Large intestine (tissue), 12 donors: ENCODE measurements at places on chromosomes 1 and 21.

DNA sequence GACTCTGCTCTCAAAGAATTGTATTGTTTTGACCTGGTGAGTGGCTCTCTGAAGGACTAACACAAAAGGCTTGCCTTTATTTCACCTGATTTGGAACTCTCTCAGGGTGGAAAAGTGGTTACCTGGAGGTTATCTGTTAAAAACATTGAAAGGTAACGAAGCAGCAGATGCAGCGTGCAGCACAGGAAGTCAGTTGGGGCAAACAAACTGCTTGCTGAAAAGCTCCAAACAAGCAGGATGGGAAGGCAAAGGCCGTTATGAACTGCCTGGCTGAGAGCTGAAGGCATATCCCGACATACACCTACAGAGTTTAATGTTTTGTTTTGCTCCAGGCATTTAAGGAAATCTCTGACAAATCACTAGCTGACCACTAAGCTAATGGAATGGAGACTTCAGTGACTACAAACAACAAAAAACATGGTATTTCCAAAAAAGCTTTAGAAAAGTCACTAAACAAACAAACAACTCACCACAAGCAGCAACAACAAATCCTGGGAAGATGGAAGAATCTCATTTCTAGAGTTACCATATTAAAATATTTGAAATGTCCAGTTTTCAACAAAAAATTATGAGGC, 44.3 kb upstream of the BATF3 start:
- no peaks in the 10 kb centered on the region for H3K27me3 ChIP-seq
- H3K4me1 ChIP-seq: no peaks in the 10 kb centered on the region
- peaks cover 2% of the 10 kb centered on the region for H3K36me3 ChIP-seq
- no peak for DNase-seq

GRCh38 chr1:86704458-86704971, at the start of gene SH3GLB1:
Gene SH3GLB1 (plus strand): TSS chr1:86704576. CDS start chr1:86704900, 324 bp downstream.
- H3K4me1 ChIP-seq: peaks cover 2% of the 10 kb centered on the region
- H3K27me3 ChIP-seq: no peaks in the 10 kb centered on the region
- DNase-seq: peak; percentile 95
- no peaks in the 10 kb centered on the region for H3K36me3 ChIP-seq
- H3K4me3 ChIP-seq: peak within 1 kb of the TSS; percentile 66

- DNase-seq: peak; percentile 69
- peaks cover 24% of the 10 kb centered on the region for H3K4me1 ChIP-seq
- H3K27me3 ChIP-seq: no peaks in the 10 kb centered on the region
- H3K4me3 ChIP-seq: no peak overlapping the region
Measured at GRCh38 chr1:160911441-160911840, 26.5 kb upstream of the ITLN1 start.

DNA sequence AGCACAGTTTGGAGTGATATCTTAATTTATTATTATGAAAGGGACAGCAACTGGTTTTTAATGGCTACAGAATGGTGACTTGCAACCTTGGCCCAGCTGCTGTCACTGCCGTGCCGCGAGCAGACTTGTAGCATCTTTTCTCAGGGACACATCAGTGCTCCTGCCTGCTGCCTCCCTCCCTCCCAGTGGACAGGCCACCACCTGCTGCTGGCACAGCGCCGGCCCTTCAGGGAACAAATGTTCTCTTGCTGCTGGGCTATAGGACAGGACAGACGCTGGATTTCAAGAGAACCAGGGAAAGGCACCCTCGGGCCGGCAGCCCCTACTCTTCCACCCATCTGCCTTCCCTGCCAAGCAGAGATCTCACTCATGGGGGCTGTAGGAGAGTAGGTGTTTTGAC, 413.8 kb upstream of the NFIA start:
- H3K27me3 ChIP-seq: peaks cover 3% of the 10 kb centered on the region
- H3K4me1 ChIP-seq: no peaks in the 10 kb centered on the region
- H3K4me3 ChIP-seq: no peak overlapping the region
- DNase-seq: no peak

GRCh38 chr1:232244426-232244825, 385.5 kb downstream of the SIPA1L2 start:
- peaks cover 3% of the 10 kb centered on the region for H3K4me1 ChIP-seq
- H3K27ac ChIP-seq: no peak overlapping the region
- no peak for DNase-seq
- no peak overlapping the region for H3K4me3 ChIP-seq
- peaks cover 7% of the 10 kb centered on the region for H3K27me3 ChIP-seq

DNA sequence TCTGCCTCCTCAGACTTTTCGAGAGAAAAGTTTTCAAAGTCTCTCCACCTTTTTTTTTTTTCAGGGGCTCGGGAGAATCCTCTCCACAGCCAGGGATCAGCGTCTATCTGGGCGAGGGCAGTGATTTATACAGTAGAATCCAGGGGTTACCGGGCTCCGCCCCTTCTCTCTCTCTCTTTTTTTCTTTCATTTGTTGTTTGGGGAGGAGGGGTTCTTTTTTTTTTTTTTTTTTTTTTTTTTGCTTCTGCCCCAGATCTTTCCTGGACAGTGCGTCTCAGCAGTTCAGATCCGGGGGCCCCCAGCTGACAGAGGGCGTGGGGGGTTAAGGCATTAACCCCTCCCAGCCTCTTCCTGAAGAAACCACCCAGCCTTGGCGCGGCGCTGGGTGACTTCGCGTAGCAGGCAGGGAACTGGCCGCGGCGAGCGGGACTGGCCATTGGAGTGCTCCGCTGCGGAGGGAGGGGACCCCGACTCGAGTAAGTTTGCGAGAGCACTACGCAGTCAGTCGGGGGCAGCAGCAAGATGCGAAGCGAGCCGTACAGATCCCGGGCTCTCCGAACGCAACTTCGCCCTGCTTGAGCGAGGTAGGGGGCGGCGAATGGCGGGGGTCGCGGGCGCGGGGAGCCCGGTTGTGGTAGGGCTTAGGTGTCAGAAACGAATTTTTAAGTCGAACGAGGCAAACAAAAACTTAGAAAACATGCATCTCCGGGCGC, at the start of gene S1PR1:
TSS of gene S1PR1 (plus strand) at position 504 of the 713 bp plus-strand sequence. CDS start 1,966 bp downstream, outside the sequence.
- H3K4me1 ChIP-seq: peaks cover 15% of the 10 kb centered on the region
- peak within 1 kb of the TSS; percentile 67 for H3K4me3 ChIP-seq
- peaks cover 32% of the 10 kb centered on the region for H3K27me3 ChIP-seq
- H3K36me3 ChIP-seq: peaks cover 11% of the 10 kb centered on the region
- peak; percentile 64 for DNase-seq

GRCh38 chr1:866095-866494, 57.6 kb upstream of the SAMD11 start:
- no peak overlapping the region for H3K27ac ChIP-seq
- no peak overlapping the region for H3K4me3 ChIP-seq
- H3K36me3 ChIP-seq: no peaks in the 10 kb centered on the region
- no peak for DNase-seq

DNA sequence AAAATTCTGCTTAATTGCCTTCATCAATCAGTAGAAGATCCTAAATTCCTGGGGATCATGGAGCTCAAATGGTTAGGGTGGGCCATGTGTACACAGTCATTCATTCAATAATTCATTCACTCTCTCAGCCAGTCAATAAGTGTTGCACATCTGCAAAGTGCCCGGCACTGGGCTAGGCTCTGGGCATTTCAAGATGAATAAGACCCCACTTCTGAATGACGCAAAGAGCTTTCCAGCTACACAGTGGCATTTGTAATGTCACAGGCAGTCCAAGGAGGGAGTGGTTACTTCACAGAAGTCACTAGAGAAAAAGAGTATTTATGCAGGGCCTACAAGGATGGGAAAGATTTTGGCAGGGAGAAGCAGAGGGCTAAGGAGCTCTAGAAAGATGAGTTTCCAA, 93.2 kb downstream of the KCNJ15 start:
- H3K36me3 ChIP-seq: no peaks in the 10 kb centered on the region
- no peak overlapping the region for H3K27ac ChIP-seq
- no peak for DNase-seq
- H3K4me1 ChIP-seq: no peaks in the 10 kb centered on the region

DNA sequence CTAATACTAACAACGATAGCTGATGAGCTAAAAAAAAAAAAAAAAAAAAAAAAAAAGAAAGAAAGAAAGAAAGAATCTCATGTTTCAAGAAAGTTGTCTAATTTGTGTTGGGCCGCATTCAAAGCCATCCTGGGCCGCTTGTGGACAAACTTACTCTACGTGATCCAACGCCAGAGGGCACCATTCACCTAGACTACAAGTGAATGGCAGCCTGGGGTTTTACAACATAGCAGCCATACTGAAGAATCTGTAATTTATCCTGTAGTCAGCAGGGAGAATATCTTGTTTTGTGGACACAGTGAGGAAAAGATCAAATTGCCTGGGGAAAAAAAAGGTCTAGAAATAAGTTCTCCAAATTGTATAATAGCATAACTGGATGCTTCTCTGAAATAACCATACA, 47.0 kb downstream of the CYP2J2 start:
- peak overlapping the region; percentile 41 for H3K27ac ChIP-seq
- DNase-seq: peak; percentile 84
- no peaks in the 10 kb centered on the region for H3K27me3 ChIP-seq
